ENCODE measurements at places on chromosomes 4 and X.

DNA sequence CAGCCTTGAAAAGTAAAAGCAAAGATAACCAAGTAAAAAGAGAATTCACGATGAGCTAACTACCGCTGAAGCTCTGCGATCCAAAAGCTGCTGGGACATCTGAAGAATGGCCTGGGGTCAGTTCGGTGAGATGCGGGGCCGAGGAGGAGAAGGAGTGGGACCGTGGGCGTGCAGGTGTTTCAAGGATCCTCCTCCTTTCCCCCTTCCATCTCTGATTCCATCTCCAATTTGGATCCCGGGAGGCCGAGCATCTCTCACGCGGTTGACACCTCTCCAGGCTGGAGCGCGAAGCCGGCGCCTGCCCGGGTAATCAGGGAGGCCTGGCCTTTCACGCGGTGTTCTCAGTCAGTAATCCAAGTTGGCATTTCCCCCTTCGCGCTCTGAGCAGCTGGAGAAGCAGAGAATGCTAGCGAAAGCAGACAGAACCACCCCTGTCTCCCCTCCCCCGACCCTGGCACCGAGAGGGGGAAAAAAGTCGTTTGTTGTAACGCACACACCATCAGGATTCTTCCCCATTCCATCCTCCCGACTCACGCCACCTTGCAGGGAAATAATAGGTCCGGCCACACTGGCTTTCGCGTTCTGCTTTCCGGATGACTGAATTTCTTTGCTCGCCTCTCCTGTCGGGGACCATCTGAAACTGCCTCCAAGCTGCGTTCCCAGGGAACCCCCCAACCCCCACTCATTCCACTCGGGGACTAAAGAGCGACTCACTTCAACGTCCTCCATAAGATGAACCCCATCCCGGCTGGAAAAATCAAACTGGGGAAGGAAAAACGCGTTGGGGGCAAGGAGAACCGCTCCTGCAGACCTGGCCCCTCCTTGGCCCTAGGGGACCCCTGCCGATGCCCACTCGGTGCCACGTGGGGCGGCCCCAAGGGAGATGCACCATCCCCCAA is 6.5 kb downstream of the NEUROG2 start:
- no peak for DNase-seq

- no peak for DNase-seq
Measured at GRCh38 chr4:124555959-124556358, 156.6 kb downstream of the ANKRD50 start.

DNA sequence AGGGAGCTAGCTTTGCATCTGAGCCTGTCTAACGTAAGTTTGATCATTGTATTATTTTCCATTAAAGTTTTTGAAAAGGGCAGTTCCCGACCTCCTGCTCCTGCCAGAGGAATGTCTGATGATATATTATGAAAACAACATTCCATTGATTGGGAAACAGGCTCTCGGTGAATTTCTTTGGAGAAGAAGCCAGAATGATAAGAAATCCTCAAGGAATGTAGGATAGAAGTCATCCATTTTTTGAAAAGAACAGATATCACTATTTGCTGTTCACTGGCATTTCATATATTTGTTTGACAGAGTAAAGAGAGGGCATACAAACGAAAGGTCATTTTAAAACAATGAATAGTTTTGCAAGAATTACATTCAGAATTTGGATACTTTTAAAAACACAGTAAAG is 781.0 kb upstream of the HTR2C start:
- DNase-seq = no peak

DNA sequence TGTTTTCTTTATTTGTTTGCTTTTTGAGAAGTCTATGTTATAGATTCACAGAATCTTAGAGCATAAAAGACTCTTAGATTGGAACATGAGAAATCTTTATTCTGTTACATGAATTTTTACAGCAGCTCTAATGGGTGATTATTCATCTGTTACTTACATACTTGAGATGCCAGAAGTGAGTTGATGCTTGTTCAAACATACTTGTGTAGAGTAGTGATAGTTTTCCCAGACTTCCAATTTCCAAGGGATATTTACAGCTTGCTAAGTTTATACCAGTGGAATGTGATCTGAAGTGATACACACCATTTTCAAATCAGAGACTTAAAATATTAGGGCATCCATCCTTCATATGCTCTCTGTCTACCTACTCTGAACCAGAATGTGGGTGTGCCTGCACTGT is 252.9 kb upstream of the SMIM31 start:
- no peak for DNase-seq

DNA sequence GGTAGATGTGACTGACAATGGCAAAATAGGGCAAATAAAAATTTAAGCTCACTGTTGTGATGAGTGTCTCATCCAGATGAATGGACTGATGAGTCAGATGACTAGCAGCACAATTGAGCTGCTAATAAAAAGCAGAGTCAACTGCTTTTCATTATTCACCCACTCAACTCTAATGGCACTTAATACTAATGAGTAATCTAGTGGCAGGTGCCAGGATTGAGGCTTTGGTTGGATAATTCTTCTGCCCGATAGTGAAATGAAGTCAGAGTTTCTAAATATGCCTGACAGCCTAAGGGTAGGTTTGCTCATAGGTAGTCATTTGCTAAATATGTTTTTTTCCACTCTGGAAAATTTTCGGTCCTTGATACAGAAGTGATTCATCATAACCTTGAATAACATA is 10.4 kb downstream of the OGT start:
- peak; percentile 45 for DNase-seq

DNA sequence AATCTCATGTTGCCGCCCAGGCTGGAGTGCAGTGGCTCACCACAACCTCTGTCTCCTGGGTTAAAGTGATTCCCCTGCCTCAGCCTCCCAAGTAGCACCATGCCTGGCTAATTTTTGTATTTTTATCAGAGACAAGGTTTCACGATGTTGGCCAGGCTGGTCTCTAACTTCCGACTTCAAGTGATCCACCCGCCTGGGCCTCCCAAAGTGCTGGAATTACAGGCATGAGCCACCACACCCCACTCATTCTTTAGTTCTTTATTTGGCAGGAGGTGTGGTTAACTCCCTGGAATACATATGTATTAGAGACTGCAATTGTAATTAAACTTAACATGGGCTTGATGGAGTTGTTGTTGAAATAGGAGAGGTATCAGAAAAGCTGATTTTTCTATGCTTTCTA is 1396.9 kb upstream of the IGFBP7 start:
- no peak for DNase-seq

DNA sequence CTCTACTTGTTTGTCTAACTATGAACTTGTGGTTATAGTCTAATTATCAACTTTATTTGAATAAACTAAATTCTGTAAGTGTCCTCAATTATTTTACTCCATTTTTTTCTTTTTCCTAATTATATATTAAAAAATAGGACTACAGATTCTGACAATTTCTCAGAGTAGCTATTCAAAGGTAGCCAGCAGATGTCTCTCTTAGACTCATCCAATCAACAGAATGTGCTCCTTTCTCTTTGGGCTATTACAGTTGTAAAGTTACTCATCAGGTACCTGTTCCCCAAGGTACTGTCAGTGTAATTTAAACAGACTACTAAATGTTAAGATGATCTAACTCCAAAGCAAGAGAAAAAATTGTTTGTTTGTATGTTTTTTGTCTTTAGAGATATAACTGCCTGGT is 248.6 kb downstream of the PCDH18 start:
- DNase-seq = peak; percentile 17

DNA sequence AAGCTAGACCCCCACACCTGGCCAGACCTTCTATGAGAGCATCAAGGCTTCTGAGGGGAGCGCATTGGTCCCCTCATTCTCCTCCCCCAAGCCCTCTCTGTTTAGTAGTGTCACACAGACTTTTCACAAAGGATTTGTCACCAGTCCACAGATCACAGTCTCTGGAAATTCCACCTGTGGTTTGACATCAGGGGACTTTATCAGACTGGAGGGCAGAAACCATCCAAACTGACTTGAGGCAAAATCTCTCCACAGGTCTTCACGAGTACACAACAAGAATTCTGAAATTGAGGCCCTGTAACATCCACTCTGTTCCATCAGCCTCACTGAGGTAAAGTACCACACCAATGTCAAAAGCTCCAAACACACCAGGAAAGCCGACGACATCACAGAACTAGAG is 112.5 kb downstream of the SH3KBP1 start:
- no peak for DNase-seq

DNA sequence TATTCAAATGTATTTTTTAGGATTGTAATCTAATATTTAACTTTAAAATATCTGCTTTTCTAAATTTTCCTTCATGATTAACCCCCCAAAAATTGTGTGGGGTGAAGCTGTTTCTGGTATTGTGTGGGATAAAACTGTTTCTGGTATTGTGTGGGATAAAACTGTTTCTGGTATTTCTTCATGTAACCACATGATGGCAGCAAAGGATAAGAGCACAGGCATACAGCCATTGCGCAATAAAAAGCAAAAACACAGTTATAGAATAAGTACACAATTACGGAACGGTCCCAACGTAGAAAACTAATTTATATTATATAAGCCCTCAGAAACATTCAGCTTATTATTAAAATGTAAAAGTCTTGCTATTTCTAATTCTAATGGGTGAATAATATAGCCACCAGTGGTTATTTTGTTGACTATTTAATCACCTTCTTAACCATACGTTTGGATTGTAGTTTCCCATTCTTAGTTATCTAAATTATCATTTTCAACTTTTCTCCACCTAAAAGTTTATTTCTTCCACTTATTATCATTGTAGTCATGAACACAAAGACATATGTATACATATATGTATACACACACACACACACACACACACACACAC is 333.9 kb upstream of the FSTL5 start:
- DNase-seq = peak; percentile 27

DNA sequence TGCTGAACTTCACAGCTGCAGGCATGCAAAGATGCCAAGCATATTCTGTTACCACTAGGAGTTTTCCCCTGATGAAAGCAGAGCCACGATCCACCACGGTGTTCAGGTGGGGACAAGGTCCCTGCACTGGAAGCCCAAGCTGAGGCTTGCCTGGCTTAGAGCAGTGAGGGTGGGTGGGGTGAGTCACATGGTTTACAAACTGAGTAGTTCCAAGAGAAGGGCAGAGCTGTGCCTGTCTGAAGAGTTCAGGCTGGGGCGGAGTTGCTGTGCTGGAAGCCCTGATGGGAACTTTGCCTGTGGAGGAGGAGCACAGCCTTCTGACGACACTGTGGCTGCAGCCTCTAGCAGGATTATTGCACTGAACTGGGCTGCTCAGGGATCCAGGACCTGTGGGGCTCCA is 45.5 kb downstream of the FAM9B start:
- peak; percentile 63 for DNase-seq

GRCh38 chr4:20624793-20625374 is 75.4 kb upstream of the PACRGL start:
- DNase-seq = no peak

DNA sequence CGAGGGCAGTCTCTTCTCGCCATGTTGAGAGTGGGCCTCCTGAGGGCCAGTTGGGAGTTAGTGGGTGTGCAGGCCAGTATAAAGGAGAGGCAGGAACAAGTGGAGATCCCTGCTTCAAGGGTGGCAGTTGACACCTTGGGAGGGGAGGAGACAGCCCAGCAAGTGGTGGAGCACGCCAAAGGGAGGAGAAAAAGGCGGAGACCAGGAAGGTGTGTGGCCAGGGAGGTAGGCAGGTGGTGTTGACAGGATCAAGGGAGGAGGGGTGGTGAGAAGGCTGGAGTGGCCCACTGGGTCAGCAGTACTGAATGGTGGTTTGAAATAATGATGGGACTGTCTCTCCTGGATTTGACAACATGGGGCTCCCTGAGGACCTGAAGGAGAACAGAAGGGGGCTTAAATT is 32.6 kb downstream of the ZNF185 start:
- DNase-seq = no peak

DNA sequence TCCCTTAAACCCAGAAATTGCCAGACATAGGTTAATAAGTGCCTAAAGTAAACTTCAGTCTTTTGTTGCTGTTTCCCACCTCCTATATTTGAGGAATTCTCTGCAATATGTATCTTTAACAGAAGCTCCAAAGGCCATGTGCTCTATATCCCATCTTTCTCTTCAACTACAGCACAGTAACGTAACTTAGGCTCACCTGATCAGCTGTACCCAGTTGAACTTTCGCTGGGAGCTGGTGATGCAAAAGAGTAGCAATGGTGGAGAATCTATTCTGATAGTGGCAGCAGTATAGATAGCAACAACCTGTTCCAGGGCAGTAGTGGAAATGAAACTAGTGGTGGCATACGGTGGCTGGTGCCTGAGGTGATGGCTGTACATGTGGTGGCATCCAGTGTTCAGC is 33.2 kb upstream of the YTHDC1 start:
- no peak for DNase-seq

GRCh38 chr4:41718907-41719306 is 29.6 kb downstream of the PHOX2B start:
- peak; percentile 15 for DNase-seq
